ENCODE measurements at places on chromosomes 6 and 20.

- DNase-seq, result no peak
Measured at GRCh38 chr6:130617658-130618057, 209.5 kb upstream of the SMLR1 start.

DNA sequence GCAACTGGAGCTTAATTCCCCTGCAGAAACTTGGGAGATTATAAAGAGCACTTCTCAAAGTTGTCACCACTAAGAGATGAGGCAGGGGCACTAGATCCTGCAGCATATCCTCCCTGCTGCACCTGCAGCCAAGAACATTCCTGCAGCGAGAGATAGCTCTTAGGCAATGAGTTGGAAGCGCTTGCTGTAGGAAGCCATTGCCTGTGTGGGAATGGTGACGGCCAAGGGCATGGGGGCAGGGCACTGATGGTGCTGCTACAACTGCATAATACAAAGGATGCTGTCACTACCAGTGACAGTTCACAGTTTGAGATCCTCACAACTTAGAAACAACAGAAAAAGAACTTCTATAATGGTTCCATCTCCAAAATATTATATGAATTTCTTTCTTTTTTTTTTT is 89.9 kb downstream of the CDS2 start:
- DNase-seq, result no peak

DNA sequence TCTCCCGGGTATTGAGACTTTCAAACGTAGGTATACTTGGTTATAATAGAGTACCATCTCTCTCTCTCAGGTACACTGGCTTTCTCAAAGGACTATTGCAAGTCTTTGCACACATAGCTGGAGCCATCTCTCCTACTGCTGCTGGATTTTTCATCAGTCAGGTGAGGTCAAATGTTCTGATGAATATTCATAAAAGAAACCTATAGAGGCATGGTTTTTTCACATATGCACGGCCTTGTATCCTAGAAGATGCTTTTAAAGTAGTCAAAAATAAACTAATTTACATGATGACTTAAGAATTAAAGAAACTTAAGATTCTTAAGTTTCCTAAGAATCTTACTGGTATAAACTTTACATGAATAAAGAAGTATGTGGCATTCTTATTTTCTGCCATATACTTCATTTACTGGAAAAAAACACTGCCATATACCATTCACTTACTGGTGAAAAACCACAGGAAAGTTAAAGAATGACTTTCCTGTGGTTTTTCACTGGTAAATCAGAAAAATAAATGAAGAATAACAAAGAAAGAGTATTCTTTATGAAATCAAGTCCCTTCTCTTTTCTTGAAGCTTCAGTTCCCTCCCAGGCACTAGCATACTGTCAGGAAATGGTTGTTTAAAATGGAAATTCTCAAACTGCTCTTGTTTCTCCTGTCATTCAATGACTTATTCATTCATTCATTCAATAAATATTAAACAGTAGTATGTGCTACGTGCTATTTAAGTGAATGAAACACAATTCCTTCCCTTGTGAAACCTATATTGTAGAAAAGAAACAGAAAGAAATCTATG is 23.5 kb downstream of the SLC17A4 start:
- DNase-seq, result no peak

DNA sequence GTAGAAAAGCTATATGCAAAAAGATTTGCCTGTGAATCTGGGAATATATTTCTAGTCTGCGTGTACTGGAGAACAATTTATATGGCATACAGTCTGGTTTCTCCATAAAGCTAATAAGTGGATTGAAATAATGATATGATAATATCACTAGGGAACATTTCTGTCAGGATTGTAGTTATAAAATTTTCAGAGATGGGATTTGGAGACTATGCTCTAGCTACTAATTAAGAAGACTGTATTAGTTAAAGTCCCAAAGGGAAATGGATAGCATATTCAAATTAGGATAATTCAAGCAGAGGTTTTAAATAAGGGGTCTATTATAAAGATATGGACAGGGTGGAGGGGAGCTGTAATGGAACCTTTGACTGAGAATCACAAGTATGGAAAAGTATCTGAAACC is 7.2 kb upstream of the STX11 start:
- no peak for DNase-seq

DNA sequence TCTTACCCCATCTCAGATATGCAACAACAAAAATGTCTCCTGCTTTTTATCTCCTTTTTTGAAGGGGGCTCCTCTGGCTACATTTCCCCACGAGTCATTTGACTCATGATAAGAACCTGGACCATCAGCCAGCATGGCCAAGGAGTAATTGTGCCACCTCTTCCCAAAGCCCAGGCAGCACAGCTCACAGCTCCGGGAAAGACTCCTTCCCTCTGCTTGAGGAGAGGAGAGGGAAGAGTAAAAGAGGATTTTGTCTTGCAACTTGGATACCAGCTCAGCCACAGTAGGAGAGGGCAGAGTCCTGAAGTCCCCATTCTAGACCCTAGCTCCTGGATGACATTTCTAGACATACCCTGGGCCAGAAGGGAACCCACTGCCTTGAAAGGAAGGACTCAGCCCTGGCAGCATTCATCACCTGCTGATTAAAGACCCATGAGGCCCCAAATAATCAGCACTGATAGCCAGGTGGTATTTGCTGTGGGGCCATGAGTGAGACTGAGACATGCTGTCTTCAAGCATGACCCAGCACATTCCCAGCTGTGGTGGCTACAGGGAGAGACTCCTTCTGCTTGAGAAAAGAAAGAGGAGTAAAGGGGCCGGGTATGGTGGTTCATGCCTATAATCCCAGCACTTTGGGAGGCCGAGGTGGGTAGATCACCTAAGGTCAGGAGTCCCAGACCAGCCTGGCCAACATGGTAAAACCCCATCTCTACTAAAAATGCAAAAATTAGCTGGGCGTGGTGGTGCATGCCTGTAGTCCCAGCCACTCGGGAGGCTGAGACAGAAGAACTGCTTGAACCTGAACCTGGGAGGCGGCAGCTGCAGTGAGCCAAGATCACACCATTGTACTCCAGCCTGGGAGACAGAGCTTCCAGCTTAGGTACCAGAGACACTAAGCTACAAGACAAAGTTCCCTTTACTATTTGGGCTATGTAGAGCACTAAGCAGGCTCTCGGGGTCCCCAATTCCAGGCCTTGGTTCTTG is 28.1 kb downstream of the NCOA6 start:
- no peak for DNase-seq

DNA sequence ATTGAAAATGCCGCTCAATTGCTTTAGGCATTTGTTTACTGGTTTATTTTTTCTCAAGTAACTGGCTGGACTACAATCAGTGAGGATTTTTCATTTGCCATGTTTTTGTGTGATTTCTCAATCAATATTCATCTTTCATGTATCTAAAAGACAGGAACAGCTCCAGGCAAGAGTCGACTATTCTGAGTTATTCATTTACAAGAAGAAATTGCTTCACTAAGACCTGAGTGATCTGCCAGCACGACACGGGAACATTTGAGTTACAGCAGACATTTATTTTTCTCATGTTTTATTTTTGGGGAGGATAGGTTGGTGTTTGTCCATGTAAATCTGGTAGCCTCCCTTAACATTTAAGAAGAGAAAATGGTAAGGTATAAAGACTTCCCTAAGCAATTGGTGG is 124.1 kb downstream of the CBLN4 start:
- no peak for DNase-seq

DNA sequence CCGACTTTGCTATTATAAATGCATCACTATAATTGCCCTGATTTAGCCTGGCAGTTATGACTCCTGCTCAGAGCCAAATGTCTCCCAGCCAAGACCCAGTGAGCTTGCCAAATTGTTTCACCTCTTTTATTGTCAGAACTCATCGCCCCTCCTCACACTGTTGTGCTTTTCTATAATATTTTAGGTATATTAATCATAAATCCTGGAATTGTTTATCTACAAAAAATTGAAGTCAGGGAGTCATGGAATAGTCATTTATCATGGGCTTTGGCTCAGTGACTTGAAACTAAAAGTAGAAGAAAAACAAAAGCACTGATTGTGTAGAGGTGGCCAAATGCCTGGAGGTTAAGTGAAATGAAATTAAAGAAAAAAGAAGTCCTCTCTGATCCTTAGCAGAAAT is 85.6 kb downstream of the PFDN4 start:
- no peak for DNase-seq

DNA sequence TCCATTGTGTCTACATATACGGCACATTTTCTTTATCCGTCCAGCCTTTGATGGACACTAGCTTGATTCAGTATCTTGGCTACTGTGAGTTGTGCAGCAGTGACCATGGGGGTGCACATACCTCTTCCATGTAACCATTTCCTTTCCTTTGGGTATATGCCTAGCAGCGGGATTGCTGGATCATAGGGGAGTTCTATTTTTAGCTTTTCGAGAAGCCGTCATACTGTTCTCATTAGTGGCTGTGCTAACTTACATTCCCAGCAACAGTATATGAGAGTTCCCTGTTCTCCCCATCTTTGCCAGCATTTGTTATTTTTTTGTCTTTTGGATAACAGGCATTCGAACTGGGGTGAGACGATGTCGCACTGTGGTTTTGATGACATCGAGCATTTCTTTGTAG is 395.0 kb downstream of the SMOC2 start:
- no peak for DNase-seq

- no peak for DNase-seq
Measured at GRCh38 chr6:86192123-86192522, 549.4 kb upstream of the SYNCRIP start.

DNA sequence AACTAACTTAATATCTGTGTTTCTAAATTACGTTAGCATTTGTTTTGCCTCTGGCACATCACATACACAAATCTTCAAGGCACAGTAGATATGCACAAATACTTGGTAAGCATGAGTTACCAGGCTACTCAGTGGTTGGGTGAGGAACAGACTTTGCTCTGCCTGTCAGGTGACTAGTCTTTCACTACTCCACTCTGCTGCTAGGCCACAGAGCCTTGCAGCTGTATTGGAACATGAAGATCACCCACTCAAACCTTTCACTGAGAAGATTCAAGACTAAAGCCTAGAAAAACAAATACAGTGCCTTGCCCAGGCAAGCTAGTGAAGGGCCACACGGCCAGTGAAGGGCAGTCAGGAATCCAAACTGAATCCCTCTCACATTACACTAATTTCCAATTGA is 47.0 kb downstream of the DTNBP1 start:
- DNase-seq, result no peak

DNA sequence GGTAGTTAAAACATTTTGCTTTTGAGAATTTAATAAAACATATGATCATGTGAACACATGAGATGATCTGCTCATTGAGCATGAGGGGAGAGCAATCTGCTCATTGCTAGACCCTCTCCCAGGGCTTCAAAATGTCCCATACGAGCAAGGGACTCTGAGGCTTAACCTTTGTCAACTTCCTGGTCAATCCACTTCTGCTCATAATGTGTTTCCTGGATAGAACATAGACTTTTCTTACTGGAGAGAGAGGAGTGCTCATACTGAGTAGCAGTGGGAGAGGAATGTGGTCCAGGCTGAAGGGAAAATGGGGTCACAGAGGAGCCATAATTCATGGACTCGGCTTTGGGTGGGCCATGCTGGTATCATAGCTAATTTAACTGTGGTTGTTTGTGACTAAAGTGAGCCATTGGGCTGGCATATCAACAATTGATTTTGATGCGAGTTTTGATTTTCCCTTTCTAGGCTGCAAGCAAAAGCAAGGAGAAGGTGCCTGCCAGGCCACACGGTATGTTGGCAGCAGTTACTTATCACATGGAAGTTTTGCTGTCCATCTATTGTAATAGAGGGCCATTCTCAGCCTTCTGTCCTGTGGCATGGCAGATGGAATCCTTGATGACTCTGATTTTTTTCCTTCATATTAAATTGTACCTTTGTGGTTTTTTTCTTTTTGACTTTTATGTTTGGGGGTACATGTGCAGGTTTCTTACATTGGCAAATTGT is 20.8 kb upstream of the ADGRF4 start:
- DNase-seq, result no peak

DNA sequence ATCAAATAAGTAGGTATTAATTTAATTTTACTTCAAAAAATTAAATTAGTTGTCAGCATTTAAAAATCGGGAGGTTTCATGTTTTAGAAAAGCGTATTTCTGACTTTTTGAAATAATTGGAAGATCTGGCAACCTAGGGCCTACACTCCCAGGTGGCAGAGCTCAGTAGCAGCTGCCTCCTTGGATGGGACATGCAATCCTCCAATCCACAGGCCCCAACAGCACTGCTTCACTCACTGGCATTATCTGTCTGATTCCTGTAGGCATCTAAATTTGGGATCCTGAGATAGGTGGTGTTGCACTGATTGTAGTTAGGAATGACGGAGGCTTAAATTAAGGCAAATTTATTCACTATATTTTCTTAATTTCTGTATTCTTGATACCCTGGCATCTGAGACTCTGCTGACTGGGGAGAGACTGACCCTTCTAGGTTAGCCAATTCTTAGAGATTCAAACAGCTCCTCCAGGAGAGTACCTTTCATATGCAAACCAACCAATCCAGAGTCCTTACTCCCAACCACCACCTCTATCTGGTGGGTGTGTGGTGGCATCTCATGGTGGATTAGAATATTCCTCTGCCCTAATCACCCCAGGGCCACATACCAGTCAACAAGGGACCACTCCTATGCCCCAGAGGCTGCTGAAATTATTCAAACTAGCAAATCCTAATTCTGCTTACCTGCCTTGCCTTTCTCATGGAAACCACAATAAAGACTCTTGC is 146.6 kb upstream of the GLP1R start:
- DNase-seq, result no peak

DNA sequence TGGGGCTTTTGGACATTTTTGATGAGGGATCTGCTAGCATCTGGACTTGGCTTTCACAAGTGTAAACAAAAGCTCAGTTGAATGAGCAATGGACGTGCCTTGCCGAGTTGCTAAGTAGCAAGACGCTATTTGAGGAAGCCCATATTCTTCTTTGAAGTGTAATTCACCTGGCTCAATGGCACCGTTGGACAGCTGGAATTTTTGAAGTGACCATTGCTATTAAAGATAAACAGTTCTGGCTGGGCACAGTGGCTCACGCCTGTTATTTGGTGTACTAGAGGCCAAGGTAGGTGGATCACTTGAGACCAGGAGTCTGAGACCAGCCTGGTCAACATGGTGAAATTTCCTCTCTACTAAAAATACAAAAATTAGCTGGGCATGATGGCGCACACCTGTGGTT is 88.8 kb upstream of the SOX4 start:
- no peak for DNase-seq

GRCh38 chr6:41071501-41071922 is 644 bp downstream of the OARD1 start:
- DNase-seq, result no peak

- DNase-seq, result no peak
Measured at GRCh38 chr20:17626217-17627007, 55.6 kb downstream of the RRBP1 start.

DNA sequence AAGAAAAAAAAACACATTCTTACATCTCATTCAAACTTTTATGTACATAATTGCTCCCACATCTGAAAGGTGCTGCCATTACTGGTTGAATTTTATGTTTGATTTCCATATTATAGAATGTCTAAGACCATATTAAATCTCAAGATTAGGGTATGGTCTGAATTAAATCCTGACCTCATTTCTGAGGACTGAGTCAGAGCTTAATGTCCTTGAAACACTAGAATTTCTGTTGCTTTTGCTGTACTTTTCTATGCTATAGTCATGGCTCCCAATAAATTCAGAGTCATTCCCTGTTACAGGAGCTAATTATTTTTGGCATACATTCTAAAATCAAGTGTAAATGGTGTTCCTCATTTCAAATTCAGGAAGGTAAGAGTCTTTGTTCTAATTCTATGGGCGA is 285.3 kb upstream of the MANEA start:
- no peak for DNase-seq
